Common myeloid progenitor, CD34-positive (primary cell): ENCODE measurements at places on chromosomes 12 and 14.

GRCh38 chr14:50087341-50088116, 28.8 kb downstream of the VCPKMT start:
- H3K4me3 ChIP-seq = no peak overlapping the region
- no peaks in the 10 kb centered on the region for H3K27me3 ChIP-seq
- peak; percentile 72 for DNase-seq
- H3K4me1 ChIP-seq = peaks cover 23% of the 10 kb centered on the region
- no peaks in the 10 kb centered on the region for H3K36me3 ChIP-seq
- no peak overlapping the region for H3K27ac ChIP-seq

DNA sequence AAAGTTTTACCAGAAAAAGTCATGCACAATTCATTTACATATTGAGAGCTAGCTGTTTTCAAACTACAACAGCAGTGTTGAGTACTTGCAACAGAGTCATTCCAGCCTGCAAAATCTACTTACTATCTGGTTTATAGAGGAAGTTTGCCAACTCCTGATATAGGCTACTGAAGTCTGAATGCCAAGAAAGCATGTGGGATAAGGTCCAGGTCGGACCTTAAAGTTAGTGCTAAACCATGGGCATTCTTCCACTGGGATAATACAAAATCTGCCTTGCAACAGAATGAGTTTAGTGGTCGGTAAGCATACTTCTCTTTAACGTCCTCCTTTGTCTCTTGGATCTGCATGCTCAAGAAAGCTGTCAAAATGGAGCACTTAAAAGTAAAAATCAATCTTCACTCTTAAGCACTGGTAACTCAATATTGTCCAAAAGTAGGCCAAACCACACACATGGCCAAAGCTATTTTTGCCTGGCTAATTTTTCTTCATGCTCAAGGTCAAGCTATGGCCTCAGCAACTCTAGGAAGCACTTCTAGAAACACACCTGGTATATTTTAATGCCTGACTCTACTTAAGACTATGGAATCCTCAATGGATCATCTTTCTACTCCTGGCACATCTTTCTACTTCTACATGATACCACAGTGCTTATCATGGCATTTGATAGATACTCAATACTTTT, 364.9 kb upstream of the KITLG start:
- no peak overlapping the region for H3K27ac ChIP-seq
- no peaks in the 10 kb centered on the region for H3K27me3 ChIP-seq
- peaks cover 27% of the 10 kb centered on the region for H3K4me1 ChIP-seq
- no peak overlapping the region for H3K4me3 ChIP-seq
- no peak for DNase-seq

GRCh38 chr12:72432037-72432604, 160.0 kb downstream of the TRHDE start:
- no peak for DNase-seq
- H3K36me3 ChIP-seq = no peaks in the 10 kb centered on the region
- H3K4me1 ChIP-seq = no peaks in the 10 kb centered on the region
- no peak overlapping the region for H3K4me3 ChIP-seq
- H3K27me3 ChIP-seq = no peaks in the 10 kb centered on the region
- no peak overlapping the region for H3K27ac ChIP-seq

DNA sequence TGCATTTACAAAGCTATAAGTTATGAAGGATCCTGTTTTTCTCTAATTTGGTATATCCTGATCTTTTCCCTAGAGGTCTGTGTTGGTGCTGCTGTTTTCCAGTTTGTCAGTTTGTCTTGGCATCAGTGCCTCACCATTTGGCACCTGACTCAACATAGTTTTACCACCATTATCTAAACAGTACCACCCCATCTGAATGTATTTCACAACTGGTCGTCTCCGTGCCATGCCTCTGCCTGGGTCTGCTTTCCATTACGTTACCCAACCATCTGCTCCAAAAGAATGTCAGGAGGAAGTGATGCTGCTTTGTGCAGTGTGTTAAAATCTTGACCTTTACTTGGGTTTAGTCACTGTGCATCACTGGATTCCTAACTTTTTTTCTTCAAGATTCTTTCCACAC, 129.3 kb upstream of the RASSF8 start:
- H3K4me3 ChIP-seq = no peak overlapping the region
- no peaks in the 10 kb centered on the region for H3K36me3 ChIP-seq
- no peaks in the 10 kb centered on the region for H3K4me1 ChIP-seq
- H3K27me3 ChIP-seq = no peaks in the 10 kb centered on the region
- no peak for DNase-seq

DNA sequence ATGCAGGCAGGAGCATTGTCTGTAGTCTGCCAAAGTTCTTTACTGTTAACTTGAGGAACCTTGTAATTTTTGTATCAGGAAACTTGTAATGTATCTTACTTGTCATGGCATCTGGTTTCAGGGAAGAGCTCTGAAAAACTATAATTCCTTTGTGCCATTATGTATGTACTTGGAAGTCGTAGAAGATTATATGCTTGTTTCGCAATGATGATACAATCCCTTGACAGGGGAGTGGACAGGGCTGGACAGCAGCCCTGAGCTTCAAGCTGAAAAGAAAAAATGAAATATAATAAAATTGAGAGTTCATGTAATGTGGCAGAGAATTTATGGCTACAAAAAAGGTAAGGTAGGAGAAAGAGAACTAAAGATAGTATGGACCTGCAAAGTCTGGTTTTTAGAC, 7.4 kb upstream of the DLGAP5 start:
- no peaks in the 10 kb centered on the region for H3K27me3 ChIP-seq
- H3K4me3 ChIP-seq = no peak overlapping the region
- H3K27ac ChIP-seq = no peak overlapping the region

DNA sequence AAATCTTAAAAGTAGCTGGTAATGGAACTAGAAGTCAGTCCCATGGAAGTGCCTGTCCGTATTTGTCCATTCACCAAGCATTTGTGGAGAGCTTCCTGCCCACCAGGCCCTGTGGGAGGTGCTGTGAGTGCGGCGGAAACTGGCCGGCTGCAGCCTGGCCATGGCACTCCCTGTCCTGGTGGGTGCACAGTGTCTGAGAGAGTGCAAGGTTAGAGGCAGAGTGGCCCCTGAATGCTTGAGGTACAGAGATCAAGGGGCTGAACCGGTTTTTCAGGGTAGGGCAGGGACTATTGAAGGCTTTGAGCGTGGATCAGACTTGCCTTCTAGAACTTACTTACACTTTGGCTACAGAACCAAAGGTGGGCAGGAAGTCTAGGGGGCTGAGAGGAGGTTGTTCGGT, 92.9 kb downstream of the ESR2 start:
- no peaks in the 10 kb centered on the region for H3K27me3 ChIP-seq
- H3K4me1 ChIP-seq = no peaks in the 10 kb centered on the region
- DNase-seq = no peak
- H3K27ac ChIP-seq = no peak overlapping the region

GRCh38 chr12:47964106-47964728, 821 bp downstream of the TMEM106C start:
- peak; percentile 39 for DNase-seq
- H3K27ac ChIP-seq = no peak overlapping the region
- H3K4me3 ChIP-seq = peak overlapping the region; percentile 55
- H3K4me1 ChIP-seq = peaks cover 15% of the 10 kb centered on the region
- H3K27me3 ChIP-seq = peaks cover 9% of the 10 kb centered on the region

DNA sequence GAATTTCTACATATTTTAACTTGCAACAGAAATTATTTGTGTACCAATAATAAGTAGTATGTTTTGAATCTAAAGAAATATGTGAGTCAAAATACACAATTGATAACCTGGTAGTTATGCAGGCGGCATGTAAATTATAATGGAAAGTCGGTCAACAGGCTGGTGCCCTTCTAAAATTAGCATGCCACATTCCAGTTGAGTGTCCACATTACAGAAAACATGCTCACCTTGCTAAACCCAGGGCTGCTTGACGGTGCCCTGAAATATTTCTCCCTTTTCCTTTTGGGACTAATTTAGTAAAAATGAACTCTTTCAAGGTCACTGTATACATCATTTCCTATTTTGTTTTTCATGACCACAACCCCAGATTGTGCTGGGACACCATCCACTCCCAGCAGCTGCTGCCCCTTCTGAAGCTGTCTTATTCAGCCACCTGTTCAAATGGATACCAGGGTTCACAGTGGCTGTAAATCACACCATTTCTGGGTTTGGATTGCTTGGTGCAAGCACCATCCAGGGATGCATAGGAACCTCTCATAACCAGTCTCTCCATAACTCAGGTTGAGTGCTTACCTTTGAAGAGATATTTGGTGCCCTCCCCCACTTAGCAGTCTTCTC, 110.6 kb downstream of the ANO6 start:
- H3K27ac ChIP-seq = no peak overlapping the region
- no peak for DNase-seq
- H3K4me3 ChIP-seq = no peak overlapping the region
- H3K4me1 ChIP-seq = no peaks in the 10 kb centered on the region

- no peaks in the 10 kb centered on the region for H3K4me1 ChIP-seq
- no peak for DNase-seq
- H3K36me3 ChIP-seq = no peaks in the 10 kb centered on the region
- no peaks in the 10 kb centered on the region for H3K27me3 ChIP-seq
- H3K4me3 ChIP-seq = no peak overlapping the region
These were observed 441.8 kb downstream of the NRXN3 start for GRCh38 chr14:78611796-78612571.

DNA sequence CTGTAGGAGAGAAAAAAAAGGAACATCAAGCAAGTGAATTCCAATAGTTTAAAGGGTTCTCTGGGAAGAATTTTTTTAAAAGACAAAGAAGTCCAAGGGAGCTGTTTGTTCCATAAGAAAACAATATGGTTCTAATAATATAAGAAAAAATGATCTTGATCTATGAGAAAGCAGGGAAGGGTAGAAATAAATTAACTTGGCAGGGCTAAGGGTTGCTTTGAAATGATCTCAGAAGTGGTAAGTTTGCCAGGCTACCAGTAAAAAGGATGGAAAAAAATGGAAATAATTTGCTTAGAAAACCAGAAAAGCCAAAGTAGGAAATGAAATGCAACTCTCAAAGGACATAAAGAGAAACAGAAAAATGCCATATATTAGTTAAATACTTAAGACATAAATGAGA, 41.7 kb upstream of the EMP1 start:
- DNase-seq = no peak
- H3K4me1 ChIP-seq = peaks cover 39% of the 10 kb centered on the region
- H3K27me3 ChIP-seq = no peaks in the 10 kb centered on the region
- H3K27ac ChIP-seq = no peak overlapping the region

GRCh38 chr12:252636-253035, 10.0 kb downstream of the SLC6A13 start:
- H3K36me3 ChIP-seq = no peaks in the 10 kb centered on the region
- H3K4me3 ChIP-seq = no peak overlapping the region
- H3K27ac ChIP-seq = no peak overlapping the region
- H3K4me1 ChIP-seq = no peaks in the 10 kb centered on the region
- no peak for DNase-seq
- H3K27me3 ChIP-seq = peaks cover 8% of the 10 kb centered on the region

DNA sequence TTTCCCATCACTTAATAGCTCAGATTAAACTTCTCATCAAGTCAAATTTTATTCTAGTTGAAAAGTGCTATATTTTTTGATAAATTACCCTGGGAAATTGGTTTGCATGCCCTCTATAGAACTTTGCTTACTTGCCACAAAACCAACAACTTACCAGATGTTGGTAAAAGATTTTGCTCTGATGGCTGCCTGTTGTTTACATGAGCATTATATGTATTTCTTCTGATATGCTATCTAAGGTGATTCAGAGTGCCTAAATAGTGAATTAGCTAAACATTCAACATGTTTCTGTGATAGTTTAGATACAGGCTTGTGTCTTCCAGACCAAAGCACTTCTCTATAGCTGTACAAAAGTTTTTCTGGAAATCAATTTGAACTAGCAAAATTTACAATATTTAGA, 51.0 kb downstream of the PPM1A start:
- no peak for DNase-seq
- no peaks in the 10 kb centered on the region for H3K36me3 ChIP-seq
- no peak overlapping the region for H3K4me3 ChIP-seq
- no peak overlapping the region for H3K27ac ChIP-seq

DNA sequence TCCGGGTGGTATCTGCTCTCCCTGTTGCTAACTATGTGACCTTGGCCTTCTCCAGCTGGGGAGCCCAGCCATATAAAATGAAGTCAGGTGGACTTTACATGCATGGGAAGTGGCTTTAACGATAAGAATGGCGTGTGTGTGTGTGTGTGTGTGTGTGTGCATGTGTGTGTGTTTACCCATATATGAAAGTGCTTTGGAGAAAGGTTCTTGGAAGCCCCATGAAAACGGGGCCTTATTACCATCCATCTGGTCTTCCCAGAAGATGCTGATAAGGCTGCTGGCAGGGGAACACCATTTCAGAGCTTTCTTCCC, 94.8 kb downstream of the LRRC74A start:
- no peak for DNase-seq
- H3K27me3 ChIP-seq = no peaks in the 10 kb centered on the region
- H3K27ac ChIP-seq = no peak overlapping the region
- H3K4me3 ChIP-seq = no peak overlapping the region

DNA sequence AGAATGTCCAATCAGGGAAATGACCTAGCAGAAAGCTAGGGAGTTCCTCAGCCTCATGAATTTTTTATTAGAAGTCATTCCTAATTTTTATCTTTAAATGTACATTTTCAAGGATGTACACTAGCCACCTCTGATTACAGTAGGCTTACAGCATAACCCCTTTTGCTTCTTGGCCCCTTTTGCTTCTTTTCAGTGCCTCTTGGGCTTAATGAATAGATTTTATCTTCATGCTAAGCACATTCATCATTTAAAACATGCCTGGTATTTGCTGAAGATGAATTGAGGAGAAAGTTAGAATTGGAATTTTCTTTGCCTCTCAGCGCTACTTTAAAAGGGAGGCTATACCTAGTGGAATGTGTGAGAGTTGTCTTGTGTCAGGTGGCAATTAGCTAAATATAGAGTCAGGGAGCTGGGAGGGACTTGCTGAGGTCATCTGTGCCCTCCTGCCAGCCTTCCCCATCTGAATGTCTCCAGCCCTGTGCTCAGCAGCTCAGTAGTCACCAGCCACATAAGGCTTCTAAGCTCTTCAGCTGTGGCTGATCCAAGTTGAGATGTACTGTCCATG, 132.1 kb downstream of the SAMD4A start:
- no peaks in the 10 kb centered on the region for H3K27me3 ChIP-seq
- peak; percentile 44 for DNase-seq
- no peak overlapping the region for H3K27ac ChIP-seq
- H3K4me3 ChIP-seq = no peak overlapping the region
- H3K4me1 ChIP-seq = peaks cover 9% of the 10 kb centered on the region
- no peaks in the 10 kb centered on the region for H3K36me3 ChIP-seq

- H3K4me3 ChIP-seq = no peak overlapping the region
- no peak for DNase-seq
- no peaks in the 10 kb centered on the region for H3K4me1 ChIP-seq
- H3K27me3 ChIP-seq = no peaks in the 10 kb centered on the region
These were observed 18.0 kb upstream of the C2CD5 start for GRCh38 chr12:22562036-22563028.

- no peak for DNase-seq
- H3K4me1 ChIP-seq = peaks cover 32% of the 10 kb centered on the region
- H3K4me3 ChIP-seq = peak overlapping the region; percentile 58
- H3K36me3 ChIP-seq = no peaks in the 10 kb centered on the region
These were observed 4.9 kb upstream of the AQP6 start for GRCh38 chr12:49967777-49968250.

- peaks cover 8% of the 10 kb centered on the region for H3K4me1 ChIP-seq
- no peak within 1 kb of the TSS for H3K27ac ChIP-seq
- H3K36me3 ChIP-seq = no peaks in the 10 kb centered on the region
- no peak within 1 kb of the TSS for H3K4me3 ChIP-seq
- no peaks in the 10 kb centered on the region for H3K27me3 ChIP-seq
These were observed at the start of gene ANKRD33 for GRCh38 chr12:51887476-51888315. TSS of gene ANKRD33 (plus strand) at chr12:51888103. CDS start at chr12:51888187, 84 bp downstream.
